ENCODE measurements at places on chromosomes 5 and 9.

DNA sequence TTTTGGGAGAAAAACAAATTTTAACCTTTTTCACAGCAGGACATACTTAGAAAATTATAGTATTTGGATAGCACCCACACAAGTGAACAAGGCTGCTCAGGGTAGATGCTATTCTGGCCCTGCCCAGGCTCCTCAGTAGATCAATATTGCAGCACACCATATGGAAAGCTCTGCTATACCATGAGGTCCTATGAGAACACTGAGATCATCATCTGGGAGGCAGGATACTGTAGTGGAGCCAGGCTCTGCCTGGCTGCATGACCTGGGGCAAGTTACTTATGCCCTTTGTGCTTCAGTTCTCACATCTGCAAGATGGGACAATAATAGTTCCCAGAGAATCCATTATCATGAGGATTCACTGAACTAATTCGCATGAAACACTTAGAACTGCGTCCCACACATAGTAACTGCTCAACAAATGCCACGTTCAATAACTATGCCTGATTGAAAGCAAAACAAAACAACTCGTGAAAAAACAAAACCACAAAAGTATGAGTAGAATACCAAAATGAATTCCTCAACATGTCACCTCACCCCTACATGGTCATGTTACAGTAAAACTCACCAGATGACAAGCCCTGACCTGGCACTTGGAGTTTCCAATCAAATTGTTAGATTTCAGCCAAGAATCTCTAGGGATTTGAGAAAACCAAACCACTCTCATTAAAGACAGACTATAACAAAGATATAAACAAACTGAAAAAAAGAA is 31.9 kb downstream of the ARSB start:
- no peak for DNase-seq

DNA sequence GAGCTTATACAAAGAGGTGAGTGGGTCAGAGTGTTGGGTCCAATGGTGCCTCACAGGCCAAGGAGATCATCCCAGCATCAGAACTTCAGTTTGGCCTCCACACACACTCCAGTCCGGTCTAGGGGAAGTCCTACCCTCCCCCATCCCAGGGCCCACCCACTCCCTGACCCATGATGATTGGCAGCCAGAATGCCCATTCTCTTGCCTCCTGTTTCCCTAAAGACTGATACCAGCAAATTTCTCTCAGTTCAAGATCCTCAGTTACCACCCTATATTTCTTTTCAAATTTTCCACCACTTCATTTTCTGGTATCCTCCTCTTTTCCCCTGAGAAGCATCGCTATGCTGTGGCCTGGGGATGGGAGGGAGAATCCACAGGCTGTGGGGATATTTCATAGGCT is 21.9 kb downstream of the DRD1 start:
- no peak for DNase-seq

GRCh38 chr5:141805874-141806595 is 72.2 kb downstream of the PCDH1 start:
- no peak for DNase-seq

DNA sequence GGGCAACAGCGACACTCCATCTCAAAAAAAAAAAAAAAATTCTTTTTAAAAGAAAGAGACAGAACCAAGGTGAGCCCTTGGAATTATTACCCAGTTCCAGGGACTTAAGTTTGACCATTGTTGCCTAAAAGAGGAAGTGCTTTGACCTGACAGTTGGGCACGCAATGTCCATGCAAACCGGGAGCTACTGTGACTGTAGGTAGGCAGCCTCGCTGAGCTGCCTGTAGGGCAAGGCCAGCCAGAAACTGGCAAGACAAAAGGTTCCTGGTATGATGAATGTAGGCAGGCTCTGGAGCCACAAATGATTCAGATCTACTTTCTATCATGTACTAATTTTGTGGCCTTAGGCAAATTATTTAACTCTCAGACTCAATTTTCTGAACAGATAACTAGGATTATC is 334.8 kb upstream of the ZNF462 start:
- DNase-seq: no peak

- no peak for DNase-seq
These were observed 241.7 kb downstream of the DOCK8 start for GRCh38 chr9:456365-456764.

GRCh38 chr5:151095341-151096000 is 14.6 kb upstream of the TNIP1 start:
- no peak for DNase-seq

- no peak for DNase-seq
These were observed 298.0 kb downstream of the FER start for GRCh38 chr5:109045710-109046109.

- DNase-seq: no peak
These were observed 113.5 kb upstream of the IL6ST start for GRCh38 chr5:56108246-56108645.

DNA sequence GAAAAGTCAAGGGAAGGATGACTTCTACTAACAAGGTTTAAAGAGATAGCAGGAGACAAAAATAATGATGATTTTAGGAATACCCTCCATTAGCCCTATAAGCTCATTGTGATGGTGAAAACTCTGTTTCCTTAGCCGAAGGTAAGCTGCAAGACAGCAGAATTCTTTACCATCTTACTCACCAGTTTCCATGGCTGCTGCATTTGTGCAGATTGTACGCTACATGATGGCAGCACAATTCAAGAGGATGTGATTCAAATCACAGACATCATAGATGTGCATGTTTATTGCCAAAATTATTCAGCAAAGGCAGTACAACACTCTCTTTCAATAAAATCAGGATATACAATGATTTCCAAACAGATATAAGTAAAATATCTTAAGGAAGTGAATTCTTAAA is 175.6 kb downstream of the SPATA31D1 start:
- no peak for DNase-seq

GRCh38 chr5:89847743-89848142 is 561.8 kb downstream of the CETN3 start:
- DNase-seq: no peak

DNA sequence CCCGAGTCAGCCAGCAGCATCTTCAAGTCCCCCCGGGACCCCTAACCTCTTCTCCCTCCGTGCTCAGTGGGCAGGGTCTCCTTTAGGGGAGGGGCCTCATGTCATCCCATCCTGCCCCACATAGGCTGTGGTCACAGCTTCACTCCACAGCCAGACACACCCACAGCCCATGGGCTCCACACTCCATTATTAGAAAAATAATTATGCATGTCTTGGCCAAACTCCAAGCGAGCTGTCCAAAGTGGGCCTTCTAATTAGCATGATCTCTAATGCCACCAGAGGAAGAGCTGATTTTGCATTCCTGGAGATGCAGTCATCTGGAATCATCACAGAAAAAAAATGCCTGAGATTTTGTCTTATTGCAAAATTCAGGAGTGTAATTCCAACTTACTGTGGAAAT is 418.2 kb downstream of the IRX2 start:
- DNase-seq: no peak

Measured in cerebellar cortex (tissue), 1 donor.